Stimulated activated naive CD8-positive, alpha-beta T cell treated with anti-CD3 and anti-CD28 coated beads, Interleukin-15, amount 100 ng/mL, for 72 hours (primary cell): ENCODE measurements at places on chromosomes 6 and 20.
A peak's percentile ranks its signal among the peaks of the same experiment; 100 is the strongest.

DNA sequence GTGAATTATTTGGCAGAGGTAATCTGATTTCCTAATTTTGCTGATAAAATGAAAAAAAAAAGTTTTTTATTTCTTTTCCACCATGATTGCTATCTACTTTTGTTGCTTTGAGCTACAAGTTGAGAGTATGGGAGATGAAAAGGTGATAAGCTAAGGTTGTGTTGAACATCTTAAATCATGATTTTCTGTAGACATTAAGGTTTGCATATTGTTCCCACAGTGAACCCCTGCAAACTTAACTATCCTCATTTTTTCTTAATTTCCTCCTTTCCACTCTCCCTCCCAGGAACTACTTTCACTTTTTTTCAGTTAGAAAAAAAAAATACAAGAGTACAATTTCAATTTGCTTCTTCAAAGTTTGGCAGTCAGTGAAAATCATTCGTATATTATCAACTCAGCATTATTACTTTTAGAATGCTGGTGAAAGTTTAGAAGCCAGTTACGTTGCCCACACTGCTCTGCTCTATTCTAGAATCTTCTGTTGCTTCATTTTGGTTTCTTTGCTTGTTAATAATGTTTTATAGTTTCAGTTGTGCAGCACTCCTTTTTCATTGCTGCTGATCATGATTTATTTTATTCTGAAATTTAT lies 673.8 kb upstream of the CITED2 start:
- no peak for DNase-seq

DNA sequence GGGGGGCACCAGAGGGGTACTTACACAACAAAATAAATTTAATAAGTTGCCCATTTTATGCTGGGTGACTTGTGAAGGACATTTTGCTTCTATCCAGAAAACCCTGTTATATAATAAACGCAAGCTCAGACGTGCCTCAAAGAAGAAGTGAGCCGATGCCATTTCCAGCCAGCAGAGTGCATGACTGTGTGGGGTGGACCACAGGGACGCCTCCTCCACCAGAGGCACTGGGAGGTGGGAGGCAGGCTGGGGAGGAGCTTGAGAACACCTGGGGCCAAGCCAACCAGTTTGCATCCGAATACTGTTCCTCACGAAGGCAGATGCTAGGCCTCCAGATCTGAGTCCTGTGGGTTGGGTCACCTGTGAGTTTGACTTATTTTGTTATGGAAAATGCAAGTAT lies 363.8 kb downstream of the RNGTT start:
- DNase-seq, result no peak

DNA sequence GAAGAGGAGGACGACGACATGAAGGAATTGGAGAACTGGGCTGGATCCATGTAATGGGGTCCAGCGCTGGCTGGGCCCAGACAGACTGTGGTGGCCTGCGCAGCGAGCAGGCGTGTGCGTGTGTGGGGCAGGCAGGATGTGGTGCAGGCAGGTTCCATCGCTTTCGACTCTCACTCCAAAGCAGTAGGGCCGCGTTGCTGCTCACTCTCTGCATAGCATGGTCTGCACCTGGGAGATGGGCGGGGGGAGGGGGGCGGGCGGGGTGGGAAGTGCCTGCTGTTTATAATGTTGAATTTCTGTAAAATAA lies 42.3 kb downstream of the CHMP4B start:
- DNase-seq, result peak; percentile 33

DNA sequence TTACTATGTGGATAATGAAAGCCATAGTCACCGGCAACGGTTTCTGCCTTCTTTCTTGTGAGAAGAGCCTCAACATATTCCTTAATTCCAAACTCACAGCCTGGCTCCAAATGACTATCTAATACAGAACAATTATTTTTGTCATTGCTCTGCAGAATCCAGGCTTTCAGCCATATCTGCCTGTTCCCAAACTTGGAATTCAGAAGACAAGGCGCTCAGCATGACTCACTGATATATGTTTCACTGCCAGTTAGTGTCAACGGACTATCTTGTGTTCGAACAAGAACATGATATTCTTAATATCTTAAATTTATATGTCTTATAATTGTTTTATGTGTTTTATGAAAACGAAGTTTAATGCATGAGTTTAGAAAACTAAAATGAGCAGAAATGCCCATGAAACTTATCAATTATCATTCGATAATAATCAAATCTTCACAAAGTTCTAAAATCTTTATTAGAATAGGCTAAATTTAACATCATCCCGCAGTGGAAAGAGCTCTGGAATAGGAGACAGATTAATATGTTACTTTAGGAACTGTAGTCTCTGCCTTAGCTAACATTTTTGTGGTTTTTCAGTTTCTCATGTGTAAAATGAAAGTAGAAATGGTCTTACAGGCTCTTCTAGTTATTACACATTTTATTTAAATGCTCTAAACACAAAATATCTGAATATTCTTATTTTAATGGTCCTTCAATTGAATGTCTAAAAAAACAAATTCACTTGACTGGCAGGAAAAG lies 669.3 kb upstream of the GJE1 start:
- no peak for DNase-seq
